T-helper 2 cell (primary cell): ENCODE measurements at places on chromosomes 16 and 17.

DNA sequence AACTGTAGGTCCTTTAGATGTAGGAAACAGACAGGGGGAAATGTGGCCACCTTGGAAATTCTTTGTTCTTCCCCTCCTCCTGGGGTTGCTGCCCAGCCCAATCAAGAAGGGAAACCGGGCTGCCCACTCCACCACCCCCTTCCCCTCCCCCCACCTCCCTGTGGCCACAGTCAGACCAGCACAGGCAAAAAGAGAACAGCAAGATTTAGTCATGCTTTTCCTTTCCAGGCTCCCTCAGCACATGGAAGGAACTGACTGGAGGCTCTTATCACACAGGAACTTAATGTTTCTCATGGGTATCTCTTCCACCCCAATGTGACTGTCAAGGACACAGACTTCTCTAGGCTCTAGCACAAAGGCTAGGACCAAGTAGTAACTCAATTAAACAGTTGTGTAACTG, 3.0 kb upstream of the CCL1 start:
- no peak for DNase-seq

DNA sequence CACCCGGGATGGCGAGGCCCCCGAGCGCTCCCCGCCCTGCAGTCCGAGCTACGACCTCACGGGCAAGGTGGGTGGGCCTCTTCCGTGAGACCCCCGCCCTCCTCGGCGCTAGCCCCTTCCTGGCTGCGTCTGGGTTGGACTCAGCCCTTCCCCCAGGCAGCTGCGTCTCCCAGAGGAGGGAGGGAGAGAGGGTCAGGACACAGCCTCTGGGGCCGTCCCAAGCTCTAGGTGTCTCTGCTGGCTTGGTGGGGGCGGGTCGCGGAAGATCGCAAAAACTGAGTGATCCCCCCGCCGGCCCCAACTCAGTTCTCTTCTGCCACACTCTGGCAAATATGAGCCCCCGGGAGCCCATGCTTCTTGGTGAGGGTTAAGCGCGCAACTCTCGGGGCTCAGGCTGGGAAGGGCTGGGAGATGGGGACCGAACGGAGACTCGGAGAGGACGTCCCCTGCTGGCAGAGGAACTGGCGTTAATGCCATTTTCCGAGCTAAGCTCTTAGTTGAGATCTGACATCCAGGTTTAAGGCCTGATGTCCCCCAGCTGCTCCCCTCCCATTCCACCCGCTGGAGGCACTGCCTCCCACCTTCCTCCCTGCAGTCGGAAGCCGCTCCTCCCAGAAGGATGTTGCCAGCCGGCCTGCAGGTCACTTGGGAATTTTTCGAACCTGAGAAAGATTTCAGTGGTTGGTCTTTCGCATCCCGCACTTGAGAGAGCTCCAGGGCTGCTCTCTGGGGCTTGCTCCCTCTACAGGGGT, 419 bp downstream of the RAB37 start:
- DNase-seq: no peak

- no peak for DNase-seq
These were observed 184.8 kb upstream of the ZFHX3 start for GRCh38 chr16:73232555-73233328.

DNA sequence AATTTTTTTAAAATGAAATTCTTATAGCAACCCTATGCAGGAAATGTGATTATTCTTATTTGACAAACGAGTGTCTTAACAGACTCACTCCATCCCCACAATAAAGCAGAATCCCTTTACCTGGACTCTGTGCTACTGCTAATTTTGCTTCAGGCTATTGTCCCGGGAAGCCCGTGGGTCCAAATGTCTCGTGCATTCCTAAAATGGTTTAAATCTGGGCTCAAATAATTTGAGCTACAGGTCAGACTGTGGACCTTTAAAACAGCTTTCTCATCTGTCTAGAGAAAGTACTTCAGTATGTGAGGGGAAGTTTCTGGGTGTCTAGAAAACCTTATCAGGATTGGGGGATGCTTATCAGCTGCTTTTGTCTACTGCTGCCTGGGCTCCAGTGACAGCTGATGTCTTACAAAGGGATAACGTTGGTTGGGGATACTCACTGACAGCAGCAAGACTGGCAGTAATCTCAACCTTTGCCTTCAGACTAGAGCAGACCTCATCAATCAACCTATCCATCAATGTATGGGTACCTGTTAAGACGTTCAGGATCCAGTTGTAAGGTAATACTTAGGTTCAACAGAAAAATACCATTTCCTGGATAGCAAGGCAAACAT, 197.9 kb upstream of the CDH11 start:
- no peak for DNase-seq

DNA sequence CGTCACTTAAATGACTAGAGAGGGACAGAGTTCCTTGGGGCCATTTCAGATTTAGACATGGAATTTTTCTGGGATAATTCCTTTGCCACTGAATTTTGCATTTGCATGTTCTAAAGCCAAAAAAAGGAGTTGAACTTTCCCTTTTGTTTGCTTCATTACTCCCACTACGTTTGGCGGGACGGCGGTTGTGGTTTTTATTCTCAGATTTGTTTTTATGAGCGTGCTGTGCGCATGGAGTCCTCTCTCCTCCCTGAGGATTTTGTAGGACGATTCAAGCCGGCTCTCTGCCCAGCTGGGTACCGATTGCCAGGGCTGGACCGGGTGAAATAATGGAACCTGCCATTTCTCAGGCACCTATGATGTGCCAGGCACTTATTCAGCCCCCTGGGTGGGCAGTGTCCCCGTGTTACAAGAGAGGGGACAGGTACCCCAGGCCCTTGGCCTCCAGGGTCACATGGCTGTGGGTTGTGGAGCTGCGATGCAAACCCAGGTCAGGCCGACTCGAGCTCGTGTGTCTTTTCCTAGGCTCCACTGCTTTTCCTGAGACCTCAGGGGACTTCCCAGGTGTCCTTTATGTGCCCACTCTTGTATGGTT, 18.8 kb downstream of the CMIP start:
- no peak for DNase-seq

- no peak for DNase-seq
These were observed 61.0 kb downstream of the RNF135 start for GRCh38 chr17:31031841-31032240.

DNA sequence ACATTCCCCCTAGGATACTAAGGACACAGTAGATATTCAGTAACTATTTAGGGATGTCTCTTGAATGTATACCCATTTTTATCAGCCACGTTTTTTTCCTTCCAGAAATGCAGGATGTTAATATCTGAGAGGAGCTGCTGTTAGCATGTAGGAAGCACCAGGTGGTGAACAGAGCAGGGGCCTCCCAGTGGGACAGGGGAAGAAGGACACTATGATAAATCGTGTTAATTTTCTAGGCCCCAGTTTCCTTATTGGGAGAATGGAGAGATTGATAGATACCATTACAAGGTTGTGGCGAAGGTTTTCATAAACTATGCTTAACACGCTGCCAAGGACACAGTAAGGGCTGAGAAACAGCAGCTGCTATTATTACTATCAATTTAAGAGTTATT, 45.4 kb downstream of the PRSS54 start:
- no peak for DNase-seq

DNA sequence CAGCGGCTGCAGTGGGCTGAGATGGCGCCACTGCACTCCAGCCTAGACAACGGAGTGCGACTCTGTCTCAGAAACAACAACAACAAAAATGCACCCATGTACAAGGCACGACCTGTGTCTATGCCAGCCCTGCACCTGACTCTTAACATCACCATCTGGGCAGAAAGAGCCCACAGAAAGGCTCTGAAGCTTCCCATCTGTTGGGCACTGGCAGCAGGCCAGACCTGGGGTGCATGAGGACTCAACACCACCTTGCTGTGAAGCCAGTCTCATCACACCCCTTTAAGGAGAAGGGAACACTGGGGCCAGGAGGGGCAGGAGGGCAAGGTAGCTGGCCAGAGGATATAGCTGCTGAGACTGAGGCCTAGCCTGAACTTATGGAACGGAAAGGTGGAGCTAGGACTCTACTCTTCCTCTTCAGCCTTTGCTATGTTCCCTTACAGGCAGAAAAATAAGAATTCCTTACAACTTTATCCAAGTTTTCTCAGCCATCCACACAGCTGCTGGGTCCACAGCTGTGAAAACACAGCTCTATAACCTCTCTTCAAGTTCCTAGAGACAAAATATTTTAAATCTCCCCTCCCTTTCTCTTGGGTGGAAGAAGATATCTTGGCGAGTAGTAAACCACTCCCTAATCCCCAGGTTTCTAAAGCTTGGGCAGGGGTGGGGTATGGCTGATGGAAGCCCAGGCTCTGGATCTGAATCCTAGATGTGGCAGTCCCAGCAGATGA, 2.8 kb downstream of the ELOB start:
- no peak for DNase-seq

DNA sequence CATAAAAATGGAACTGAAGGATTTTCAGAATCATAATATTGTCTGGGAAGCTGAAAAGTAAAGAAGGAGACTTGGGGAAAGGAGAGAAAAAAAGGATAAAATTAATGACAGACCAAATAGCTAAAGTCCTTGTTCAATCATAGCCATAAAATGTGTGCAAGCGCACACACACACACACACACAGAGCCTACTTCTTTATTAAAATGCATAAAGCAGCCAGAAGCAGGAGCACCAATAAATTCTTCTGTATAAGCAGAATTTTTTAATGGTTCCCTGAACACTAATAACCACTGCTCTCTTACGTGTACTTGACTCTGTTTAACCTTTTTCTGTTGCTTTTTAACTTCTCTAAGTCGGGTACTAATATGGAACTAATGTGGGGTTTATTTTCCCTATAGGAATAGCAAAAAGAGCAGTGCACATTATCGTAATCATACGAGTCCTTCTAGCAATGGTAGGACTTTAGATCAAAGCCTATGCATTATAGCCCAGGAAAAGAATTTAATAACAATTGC, 131.0 kb upstream of the PSMD7 start:
- no peak for DNase-seq

GRCh38 chr17:66630828-66631472, 204.0 kb upstream of the CACNG5 start:
- DNase-seq: no peak

DNA sequence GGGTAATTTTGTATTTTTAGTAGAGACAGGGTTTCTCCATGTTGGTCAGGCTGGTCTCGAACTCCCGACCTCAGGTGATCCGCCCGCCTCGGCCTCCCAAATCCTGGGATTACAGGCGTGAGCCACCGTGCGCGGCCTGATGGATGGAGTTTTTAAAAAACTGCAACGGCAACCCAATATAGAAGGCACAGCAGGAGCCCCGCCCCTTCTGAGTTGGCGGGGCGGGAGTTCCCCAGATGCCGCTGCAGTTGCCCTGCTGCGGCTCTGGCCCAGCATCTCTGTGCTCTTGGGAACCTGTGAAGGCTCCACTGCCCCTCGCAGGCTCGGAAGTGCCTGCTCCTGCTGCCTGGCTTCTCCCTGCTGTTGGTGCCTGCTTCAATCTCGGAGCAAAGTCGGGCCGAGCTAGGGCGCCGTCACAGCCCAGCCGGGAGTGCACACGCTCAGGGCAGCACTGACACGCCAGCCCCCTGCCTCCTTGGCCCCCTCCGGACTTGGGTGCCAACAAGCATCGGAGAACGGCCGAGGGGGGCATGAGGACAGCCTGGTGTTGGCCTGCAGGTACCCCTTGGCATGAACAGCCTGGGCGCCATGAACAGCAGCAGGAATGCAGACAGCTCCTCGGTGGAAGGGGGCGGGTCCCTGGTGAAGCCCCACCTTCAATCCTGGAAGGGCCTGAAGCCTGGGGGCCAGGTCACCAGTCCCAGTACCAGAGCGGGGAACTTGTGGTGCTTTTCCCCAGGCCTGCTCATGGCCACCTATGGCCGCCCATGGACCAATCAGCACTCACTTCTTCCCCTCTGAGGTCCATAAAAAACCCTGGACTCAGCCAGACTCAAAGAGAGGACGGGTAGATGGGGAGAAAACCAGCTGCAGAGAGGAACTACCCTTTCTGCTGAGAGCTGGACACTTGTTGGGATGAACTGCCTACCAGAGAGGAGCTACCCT, 2.3 kb upstream of the NT5M start:
- no peak for DNase-seq

DNA sequence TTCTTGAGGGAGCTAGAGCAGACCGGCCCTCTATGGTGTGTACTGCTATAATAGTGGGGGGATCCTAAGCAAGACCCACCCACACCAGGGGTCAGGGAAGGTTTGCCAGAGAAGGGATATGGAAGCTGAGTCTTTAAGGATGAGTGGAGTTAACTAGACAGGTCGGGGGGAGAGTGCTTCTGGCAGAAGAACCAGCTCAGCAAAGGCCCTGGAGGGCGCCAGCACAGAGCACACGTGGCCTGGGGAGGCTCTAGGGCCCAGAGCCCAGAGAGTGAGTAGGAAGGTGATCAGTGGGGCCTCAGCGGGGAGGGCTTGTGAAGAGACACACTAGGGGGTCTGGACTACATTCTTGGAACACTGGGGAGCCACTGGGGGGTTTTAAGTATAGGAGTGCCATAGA, 21.1 kb downstream of the NGFR start:
- no peak for DNase-seq
